Pancreas (tissue), 10 donors: ENCODE measurements at places on chromosomes 7 and 10. TPM values are rescaled to one million over a fixed set of nuclear protein-coding genes. Genes with fewer than 3 reads are reported as not detected.

GRCh38 chr7:123649964-123650363 lies 5.7 kb upstream of the LMOD2 start:
- no peak for DNase-seq
- H3K4me1 ChIP-seq, result peaks cover 5% of the 10 kb centered on the region
- H3K4me3 ChIP-seq, result no peak overlapping the region
- no peaks in the 10 kb centered on the region for H3K36me3 ChIP-seq
- no peak overlapping the region for H3K27ac ChIP-seq
- no peaks in the 10 kb centered on the region for H3K27me3 ChIP-seq

Gene MMP21
- total RNA-seq, result not detected

Gene PLEKHA1
- total RNA-seq, result 18.5 TPM

DNA sequence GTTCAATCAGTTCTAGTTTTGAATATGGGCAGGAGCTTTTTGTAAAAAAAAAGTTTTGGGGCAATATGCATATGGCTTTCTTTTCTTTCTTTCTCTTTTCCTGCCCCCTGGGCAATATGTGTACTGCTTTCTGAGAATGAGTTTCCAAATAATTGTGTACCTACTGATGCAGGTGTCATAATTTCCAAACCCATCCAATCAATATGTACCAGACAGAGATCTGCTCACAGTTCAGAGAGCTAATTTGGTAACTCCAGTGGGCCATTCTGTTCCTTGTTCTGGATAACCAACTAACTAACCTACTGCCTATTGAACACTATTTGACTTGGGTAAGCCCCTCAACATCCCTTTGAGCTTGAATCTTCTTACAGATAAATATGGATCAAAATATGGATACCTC lies 32.6 kb downstream of the HHEX start:
- no peaks in the 10 kb centered on the region for H3K36me3 ChIP-seq
- H3K4me3 ChIP-seq, result no peak overlapping the region
- no peaks in the 10 kb centered on the region for H3K4me1 ChIP-seq
- no peaks in the 10 kb centered on the region for H3K27me3 ChIP-seq

DNA sequence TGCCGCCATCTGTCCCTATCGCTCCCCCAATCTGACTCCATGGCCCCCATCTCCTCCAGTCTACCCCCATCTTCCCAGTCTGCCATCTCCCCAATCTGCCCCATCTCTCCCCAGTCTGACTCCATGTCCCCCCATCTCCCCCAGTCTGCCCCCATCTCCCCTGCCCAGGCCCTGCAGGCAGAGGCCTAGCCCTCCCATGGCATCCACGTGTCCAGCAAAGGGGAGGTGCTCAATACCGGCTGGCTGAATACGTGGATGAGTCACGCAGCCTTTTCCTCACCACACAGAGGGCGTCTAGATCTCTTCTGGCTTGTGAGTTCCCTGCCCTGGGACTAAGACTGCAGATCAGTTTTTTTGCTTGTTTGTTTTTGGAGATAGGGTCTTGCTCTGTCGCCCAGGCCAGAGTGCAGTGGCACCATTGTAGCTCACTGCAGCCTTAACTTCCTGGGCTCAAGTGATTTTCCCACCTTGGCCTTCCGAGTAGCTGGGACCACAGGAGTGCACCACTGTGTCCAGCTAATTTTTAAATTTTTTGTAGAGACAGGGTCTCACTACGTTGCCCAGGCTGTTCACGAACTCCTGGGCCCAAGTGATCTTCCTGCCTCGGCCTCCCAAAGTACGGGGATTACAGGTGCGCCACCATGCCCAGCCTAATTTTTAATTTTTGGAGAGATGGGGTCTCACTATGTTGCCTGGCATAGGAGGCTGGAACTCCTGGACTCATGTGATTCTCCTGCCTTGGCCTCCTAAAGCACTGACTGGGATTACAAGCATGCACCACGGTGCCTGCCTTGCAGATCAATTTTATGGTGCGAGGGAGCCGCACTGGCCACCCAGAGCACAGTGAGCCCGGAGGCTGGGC lies 15.3 kb upstream of the GPR146 start:
- peak overlapping the region; percentile 82 for H3K4me3 ChIP-seq
- peaks cover 20% of the 10 kb centered on the region for H3K4me1 ChIP-seq
- peak; percentile 86 for DNase-seq
- no peaks in the 10 kb centered on the region for H3K36me3 ChIP-seq
- H3K27me3 ChIP-seq, result no peaks in the 10 kb centered on the region

Gene CLDN12
- total RNA-seq, result 16.8 TPM

Gene CDC14C
- not detected for total RNA-seq

GRCh38 chr10:69572159-69573055 lies 815 bp downstream of the NEUROG3 start:
- H3K4me1 ChIP-seq, result no peaks in the 10 kb centered on the region
- peak overlapping the region; percentile 4 for H3K4me3 ChIP-seq
- no peak for DNase-seq
- H3K27ac ChIP-seq, result no peak overlapping the region
- H3K36me3 ChIP-seq, result no peaks in the 10 kb centered on the region
- H3K27me3 ChIP-seq, result no peaks in the 10 kb centered on the region

DNA sequence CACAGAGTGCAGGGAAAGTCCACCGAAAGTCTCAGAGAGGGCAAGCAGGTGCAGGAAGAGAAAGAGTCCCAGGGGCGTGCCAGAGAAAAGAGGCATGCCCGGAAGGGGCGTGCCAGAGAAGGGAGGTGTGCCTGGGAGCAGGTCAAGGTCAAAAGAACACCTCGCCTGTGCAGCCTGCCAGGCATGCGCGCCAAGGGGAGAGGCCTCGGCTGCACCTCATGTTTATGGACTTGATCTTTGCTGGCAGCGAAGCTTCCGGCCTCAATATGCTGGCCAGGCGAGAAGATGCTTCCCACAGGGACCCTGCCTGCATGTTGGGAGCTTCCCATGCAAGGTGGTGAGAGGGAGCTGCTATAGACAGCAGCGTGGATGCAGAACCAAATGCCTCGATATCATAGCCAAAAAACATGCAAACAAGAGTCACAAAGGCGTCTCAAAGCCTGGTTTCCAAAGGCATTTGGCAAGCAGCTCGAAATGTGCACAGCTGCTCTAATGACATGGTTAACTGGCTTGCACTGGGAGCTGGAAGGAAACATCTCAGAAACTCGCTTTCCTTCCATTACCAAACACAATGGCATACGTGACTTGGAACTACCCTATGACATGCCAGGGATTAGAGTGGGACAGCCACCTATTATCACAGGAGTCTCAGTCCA lies 192.5 kb upstream of the PPP2R2D start:
- no peak overlapping the region for H3K27ac ChIP-seq
- no peak overlapping the region for H3K4me3 ChIP-seq
- H3K4me1 ChIP-seq, result no peaks in the 10 kb centered on the region
- no peaks in the 10 kb centered on the region for H3K27me3 ChIP-seq

Gene SEC61A2
- total RNA-seq, result 1.1 TPM

GRCh38 chr7:21934808-21935207 lies 10.9 kb downstream of the CDCA7L start:
- no peak overlapping the region for H3K27ac ChIP-seq
- no peaks in the 10 kb centered on the region for H3K27me3 ChIP-seq
- H3K36me3 ChIP-seq, result no peaks in the 10 kb centered on the region
- H3K4me3 ChIP-seq, result no peak overlapping the region
- no peaks in the 10 kb centered on the region for H3K4me1 ChIP-seq
- DNase-seq, result no peak

GRCh38 chr7:158943713-158944112 lies 87.4 kb downstream of the DYNC2I1 start:
- no peak overlapping the region for H3K27ac ChIP-seq
- no peaks in the 10 kb centered on the region for H3K4me1 ChIP-seq
- DNase-seq, result no peak
- no peaks in the 10 kb centered on the region for H3K36me3 ChIP-seq
- no peaks in the 10 kb centered on the region for H3K27me3 ChIP-seq

GRCh38 chr10:33114451-33114952 lies 156.5 kb upstream of the ITGB1 start:
- no peaks in the 10 kb centered on the region for H3K4me1 ChIP-seq
- H3K27ac ChIP-seq, result no peak overlapping the region
- no peaks in the 10 kb centered on the region for H3K27me3 ChIP-seq
- no peaks in the 10 kb centered on the region for H3K36me3 ChIP-seq

- H3K27me3 ChIP-seq, result no peaks in the 10 kb centered on the region
- H3K27ac ChIP-seq, result no peak overlapping the region
- H3K36me3 ChIP-seq, result no peaks in the 10 kb centered on the region
- DNase-seq, result no peak
- no peak overlapping the region for H3K4me3 ChIP-seq
These were observed 177.7 kb downstream of the ACTR3B start for GRCh38 chr7:152937282-152937681.

- H3K27me3 ChIP-seq, result no peaks in the 10 kb centered on the region
- no peaks in the 10 kb centered on the region for H3K36me3 ChIP-seq
- H3K4me1 ChIP-seq, result no peaks in the 10 kb centered on the region
- H3K27ac ChIP-seq, result no peak overlapping the region
These were observed 218.6 kb upstream of the FZD1 start for GRCh38 chr7:91045606-91046005.

Gene RAB19
- 6.2 TPM for total RNA-seq

GRCh38 chr10:42652858-42653257 lies 14.5 kb upstream of the ZNF33B start:
- H3K4me1 ChIP-seq, result peaks cover 9% of the 10 kb centered on the region
- no peak overlapping the region for H3K4me3 ChIP-seq
- DNase-seq, result no peak
- no peaks in the 10 kb centered on the region for H3K36me3 ChIP-seq

- no peak for DNase-seq
- H3K27me3 ChIP-seq, result no peaks in the 10 kb centered on the region
- H3K4me1 ChIP-seq, result no peaks in the 10 kb centered on the region
- no peak overlapping the region for H3K27ac ChIP-seq
- H3K4me3 ChIP-seq, result no peak overlapping the region
These were observed 382.5 kb upstream of the KIAA1217 start for GRCh38 chr10:23826421-23826820.

DNA sequence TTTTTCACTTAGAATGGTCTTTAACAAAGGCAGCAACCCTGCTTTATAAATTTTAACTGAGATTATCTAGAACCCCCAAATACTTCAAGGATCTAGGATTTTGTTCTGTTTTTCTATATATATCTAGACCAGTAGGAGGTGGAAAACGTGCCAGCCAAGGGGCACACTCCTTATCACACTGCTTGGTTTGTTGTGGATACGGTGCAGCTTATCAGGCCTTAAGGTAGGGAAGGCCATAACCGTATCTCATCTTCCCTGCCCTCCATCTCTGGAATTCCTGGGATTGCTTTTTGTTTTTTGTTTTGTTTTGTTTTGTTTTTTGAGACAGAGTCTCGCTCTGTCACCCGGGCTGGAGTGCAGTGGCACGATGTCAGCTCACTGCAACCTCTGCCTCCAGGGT lies 75.4 kb downstream of the MPLKIP start:
- no peaks in the 10 kb centered on the region for H3K27me3 ChIP-seq
- no peaks in the 10 kb centered on the region for H3K36me3 ChIP-seq
- no peak overlapping the region for H3K27ac ChIP-seq
- no peaks in the 10 kb centered on the region for H3K4me1 ChIP-seq
- no peak for DNase-seq

GRCh38 chr10:130958003-130958402 lies 353.5 kb downstream of the TCERG1L start:
- no peak overlapping the region for H3K27ac ChIP-seq
- H3K4me1 ChIP-seq, result no peaks in the 10 kb centered on the region
- no peaks in the 10 kb centered on the region for H3K36me3 ChIP-seq
- no peak overlapping the region for H3K4me3 ChIP-seq
- no peaks in the 10 kb centered on the region for H3K27me3 ChIP-seq

- no peaks in the 10 kb centered on the region for H3K36me3 ChIP-seq
- H3K27ac ChIP-seq, result no peak overlapping the region
- peaks cover 4% of the 10 kb centered on the region for H3K27me3 ChIP-seq
- DNase-seq, result no peak
- H3K4me1 ChIP-seq, result no peaks in the 10 kb centered on the region
These were observed 9.5 kb downstream of the CPED1 start for GRCh38 chr7:120997882-120998474.

- H3K27me3 ChIP-seq, result peaks cover 60% of the 10 kb centered on the region
- no peak overlapping the region for H3K27ac ChIP-seq
- no peaks in the 10 kb centered on the region for H3K36me3 ChIP-seq
- no peak overlapping the region for H3K4me3 ChIP-seq
These were observed 7.0 kb upstream of the HOXA11 start for GRCh38 chr7:27191833-27192545.

DNA sequence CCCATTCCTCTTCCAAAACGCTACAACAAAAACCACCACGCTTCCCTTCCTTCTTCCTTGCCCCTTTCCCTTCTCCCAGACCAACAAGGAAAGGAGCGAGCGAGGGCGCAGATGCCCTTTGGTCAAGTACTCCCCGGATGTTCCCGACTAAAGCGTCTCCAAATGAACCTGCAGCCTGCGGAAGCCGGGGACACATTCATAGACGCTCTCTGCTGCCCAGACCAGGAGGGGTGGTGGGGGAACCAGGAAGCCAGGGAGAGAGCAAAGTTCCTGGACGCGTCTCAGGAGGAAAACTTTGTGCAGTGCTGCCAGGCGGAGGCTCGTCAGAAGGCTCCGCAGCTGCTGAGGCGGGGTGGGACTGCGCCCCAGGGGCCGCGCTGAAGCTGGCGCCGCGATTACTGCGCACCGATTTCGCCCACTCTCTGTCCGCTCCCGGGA lies 754 bp downstream of the SEMA3D start:
- DNase-seq, result peak; percentile 57
- H3K27me3 ChIP-seq, result no peaks in the 10 kb centered on the region
- no peaks in the 10 kb centered on the region for H3K4me1 ChIP-seq

GRCh38 chr10:10346390-10347150 lies 671.1 kb upstream of the CELF2 start:
- H3K27ac ChIP-seq, result no peak overlapping the region
- no peaks in the 10 kb centered on the region for H3K36me3 ChIP-seq
- no peak overlapping the region for H3K4me3 ChIP-seq

DNA sequence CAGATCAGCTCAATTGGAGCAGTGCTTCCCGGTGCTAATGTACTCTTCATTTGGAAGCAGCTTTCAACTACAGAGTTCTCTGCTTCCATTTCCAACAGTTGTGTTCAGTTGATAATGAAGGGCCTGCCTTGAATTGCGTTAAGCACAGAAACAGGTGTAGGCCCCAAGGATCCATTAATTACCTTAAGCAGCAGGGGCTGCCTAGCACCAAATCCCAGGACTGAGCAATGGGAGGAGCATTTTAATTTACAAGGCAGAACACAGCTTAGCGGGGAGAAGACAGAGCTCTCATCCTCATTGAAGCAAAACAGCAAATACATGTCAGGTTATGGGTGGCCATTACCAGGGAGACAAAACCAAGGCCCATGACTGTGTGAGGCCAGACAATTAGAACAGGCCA lies 349.6 kb downstream of the TFEC start:
- peaks cover 5% of the 10 kb centered on the region for H3K4me1 ChIP-seq
- H3K36me3 ChIP-seq, result no peaks in the 10 kb centered on the region
- no peak overlapping the region for H3K27ac ChIP-seq

Gene CYP2E1
- 10.1 TPM for total RNA-seq

DNA sequence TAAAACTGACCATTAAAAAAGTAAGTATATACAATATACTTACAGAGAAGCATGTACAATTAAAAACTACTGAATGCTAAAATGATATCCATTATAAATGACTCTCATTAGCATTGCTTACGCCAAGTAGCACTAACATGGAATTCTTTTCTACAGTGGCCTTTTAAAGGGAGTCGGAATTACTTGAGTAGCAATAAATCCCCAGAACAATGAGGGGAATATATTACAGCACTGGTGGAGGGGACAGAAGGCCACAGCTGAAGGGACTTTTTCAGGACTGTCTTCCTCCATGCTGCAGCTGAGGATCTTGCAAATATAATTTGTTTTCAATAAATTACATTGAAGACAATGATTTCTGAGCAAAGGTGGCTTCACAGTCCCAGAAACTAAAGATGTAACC lies 97.0 kb downstream of the ALOX5 start:
- H3K27ac ChIP-seq, result peak overlapping the region; percentile 53
- no peaks in the 10 kb centered on the region for H3K36me3 ChIP-seq
- H3K4me1 ChIP-seq, result peaks cover 21% of the 10 kb centered on the region
- DNase-seq, result no peak
